Suppressor macrophage treated with lipopolysaccharide for 4 hours (primary cell): ENCODE measurements at places on chromosomes 1 and 21.
A peak's percentile ranks its signal among the peaks of the same experiment; 100 is the strongest.

DNA sequence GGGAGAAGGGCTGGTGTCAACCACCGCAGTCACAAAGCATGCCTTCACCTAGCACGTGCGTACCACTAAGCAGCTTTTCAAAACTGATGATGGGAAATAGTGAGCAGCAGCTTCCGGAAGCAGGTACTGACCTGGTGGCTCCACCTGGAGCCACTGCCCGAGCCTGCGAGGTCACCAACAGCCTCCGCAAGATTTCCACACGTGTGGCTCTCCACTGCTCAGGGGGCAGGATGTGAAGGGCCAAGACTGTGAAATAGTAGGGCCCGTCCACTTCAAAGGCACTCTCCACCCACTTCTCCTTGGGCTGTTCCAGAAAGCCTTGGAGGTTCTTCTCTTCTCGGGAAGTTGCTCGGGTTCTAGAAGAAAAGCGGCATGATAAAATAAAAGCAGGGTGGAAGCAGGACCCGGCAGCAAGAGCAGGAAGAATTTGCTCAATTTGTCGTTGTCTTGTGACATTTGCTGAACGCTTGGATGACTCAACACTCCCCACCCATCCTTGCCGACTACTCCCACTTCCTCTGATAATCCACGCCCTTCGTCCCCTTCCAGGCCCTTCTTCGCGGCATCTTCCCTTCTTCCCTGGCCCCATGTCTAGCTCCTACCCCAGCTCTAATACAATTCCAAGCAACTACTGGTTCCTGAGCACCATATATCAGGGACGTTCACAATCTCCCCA lies 124.9 kb upstream of the IFFO2 start:
- peak; percentile 86 for DNase-seq

DNA sequence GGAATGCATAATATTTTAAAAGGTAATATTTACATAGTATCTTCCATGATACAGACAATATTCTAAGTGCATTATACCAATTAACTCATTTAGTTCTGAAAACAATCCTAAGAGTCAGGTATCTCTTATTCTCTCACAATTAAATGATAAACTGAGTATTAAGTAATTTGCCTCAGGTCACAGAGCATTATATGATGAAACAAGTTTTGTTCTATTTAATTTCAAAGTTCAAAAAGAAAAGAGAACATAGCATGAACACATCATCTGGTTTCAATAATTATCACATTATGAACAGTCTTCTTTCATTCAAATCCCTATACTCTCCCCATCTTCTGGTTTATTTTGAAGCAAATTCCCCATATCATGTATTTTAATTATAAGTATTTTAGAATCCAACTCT lies 927.5 kb downstream of the ADGRL2 start:
- no peak for DNase-seq

- no peak for DNase-seq
Observed at GRCh38 chr1:217369271-217369981, 261.5 kb downstream of the GPATCH2 start.

DNA sequence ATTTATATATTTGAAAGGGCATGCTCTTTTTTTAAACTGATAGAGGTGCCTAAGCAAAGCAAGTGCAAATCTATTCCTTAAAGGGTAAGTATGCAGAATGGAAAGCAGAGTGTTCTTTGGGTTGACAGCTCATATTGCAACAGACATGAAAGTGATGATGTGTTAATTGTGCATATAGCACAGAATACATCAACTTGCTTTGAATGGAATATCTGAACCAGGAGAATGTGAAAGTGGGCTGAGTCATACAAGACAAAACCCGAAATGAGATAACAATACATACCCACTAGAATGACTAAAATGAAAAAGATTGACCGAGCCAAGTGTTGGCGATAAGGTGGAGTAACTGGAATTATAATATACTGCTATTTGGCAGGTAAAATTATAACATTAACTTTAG lies 4.3 kb downstream of the CR1 start:
- peak; percentile 32 for DNase-seq

DNA sequence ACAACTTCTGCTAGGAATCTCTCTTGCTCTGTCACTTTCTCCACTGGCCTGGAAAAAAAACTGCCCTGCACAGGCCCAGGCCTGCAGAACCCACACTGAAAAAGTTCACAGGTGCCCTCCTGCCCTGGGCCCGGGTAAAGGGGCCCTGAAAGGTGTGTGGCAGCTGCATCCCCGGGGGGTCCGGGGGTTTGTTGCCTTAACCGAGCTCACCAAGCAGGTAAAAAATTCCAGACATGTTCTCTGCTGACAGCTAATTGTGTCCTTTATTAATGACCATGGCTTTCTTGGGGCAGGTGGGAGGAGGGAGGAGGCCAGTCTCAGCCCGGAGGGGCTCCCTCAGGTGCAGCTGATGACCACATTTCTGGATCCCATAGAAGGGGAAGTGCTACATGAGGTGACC lies 122.9 kb downstream of the LACTBL1 start:
- no peak for DNase-seq

DNA sequence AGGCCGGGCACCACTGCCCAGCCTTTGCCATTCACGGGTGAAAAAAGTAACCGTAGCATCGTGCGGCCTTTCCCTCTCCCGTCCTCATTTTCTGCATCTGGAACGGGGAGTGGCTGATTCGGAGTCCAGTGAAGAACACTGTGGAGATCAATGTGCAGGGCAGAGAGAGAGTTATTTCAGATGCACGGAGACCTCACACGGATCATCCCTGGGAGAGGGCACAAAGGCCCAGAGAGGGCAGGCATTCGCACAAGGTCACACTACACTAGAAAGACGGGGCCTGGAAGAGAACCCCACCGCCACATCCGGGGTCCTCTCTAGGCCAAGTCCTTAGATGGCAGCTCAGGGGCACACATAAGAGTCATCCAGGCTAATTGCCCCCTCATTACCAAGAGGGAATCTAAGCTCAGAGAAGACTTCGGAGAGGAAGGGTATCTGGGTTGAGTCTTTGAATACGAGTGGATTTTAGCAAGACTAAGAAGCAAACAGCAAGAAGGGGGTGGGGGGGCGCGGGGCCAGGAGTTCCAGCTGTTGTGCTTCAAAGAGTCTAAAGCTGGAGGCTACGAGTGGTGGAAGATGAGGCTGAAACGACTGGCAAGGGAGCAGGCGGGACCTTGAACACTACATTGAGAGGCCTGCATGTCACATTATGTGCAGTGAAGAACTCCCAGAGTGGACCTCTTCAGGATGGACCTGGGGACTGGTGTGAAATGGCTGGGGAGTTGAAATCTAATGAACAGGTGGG lies 857 bp downstream of the GPX7 start:
- DNase-seq: no peak
